NCI-H524 treated with DMSO at 0.1 percent for 48 hours (cell line): ENCODE measurements at places on chromosomes 4 and X.
A peak's percentile ranks its signal among the peaks of the same experiment; 100 is the strongest.

GRCh38 chr4:39970671-39971640 is 6.8 kb downstream of the PDS5A start:
- no peak for DNase-seq

DNA sequence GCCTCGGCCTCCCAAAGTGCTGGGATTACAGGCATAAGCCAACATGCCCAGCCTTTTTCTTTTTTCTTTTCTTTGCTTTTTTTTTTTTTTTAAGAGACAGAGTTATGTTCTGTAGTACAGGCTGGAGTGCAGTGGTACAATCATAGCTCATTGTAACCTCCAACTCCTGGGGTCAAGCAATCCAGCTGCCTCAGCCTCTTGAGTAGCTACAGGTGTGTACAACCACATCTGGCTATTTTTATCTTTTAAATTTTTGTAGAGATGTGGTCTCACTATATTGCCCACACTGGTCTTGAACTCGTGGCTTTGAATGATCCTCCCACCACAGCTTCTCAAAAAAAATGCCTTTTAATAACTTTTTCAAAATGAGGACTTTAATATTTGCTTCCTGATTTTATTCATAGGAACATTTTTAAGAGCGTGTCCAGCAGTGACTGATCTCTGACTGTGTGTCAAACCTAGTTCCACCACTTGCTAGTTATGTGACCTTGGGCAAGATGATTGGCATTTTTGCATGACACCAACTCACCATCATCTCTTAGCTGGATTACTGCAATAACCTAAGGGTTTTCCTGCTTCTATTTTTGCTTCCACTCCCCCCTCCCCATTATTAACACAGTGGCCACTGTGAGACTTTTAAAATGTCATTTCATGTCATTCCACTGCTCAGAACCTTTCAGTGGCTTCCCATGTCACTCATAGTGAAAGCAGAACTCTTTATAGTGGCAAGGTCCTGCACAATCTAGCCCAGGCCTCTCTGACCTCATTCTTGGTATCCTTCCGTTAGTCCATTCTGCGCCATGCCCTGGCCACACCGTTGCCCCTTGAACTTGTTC is 4.5 kb upstream of the TNIP3 start:
- DNase-seq, result no peak

GRCh38 chrX:358651-359143 is 28.0 kb downstream of the PPP2R3B start:
- no peak for DNase-seq

DNA sequence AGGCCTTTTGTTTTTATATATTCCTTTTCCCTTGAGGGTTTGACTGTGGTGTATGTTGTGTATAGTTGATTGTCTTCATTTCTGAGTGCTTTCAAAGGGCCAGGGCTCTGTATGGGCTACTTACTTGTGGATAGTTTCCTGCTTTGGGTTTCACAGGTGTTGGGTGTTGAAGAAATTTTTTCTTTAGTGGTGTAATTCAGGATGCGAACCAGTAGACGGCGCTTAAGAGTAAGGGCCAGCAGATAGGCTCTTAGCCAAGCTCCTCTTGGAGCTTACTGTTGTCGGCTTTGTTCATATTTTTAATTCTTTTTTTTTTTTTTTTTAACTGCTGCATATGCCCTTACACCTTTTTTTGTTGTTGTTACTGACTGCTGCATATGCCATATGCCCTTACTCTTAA is 276.3 kb upstream of the GALNT7 start:
- no peak for DNase-seq

DNA sequence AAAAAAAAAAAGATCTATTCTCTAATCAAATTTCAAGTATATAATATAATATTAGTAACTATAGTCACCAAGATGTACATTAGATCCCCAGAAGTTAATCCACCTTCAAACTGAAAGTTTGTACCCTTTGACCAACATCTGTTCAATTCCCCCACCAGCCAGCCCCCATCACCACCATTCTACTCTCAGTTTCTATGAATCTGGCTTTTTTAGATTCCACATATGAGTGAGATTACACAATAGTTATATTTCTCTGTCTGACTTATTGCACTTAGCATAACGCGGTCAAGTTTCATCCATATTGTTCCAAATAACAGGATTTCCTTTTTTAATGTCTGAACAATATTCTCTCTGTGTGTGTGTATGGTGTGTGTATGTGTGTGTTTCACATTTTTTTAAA is 33.7 kb upstream of the VMA21 start:
- DNase-seq, result no peak

GRCh38 chr4:101865501-101866062 is 75.1 kb downstream of the BANK1 start:
- DNase-seq, result no peak

DNA sequence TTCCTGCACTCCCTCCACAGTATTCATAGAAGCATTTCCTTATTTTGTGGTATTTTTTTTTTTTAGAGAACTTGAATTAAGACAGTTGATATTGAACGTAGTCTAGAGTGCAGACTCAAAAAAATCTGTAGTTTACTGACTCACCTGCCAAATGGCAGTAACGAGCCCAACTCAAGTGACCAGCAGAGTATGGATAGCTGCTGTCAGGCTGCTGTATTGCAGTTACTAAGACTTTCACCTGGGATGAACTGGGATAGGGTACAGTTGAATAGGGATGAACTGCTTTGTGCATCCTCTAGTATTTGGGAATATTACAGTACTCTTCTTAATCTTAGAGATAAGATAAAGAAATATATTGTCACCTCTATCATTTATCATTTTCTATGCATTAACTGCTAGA is 7.0 kb upstream of the SLC7A11 start:
- DNase-seq, result no peak

- DNase-seq, result no peak
Measured at GRCh38 chr4:128658214-128658631, 151.3 kb upstream of the JADE1 start.

DNA sequence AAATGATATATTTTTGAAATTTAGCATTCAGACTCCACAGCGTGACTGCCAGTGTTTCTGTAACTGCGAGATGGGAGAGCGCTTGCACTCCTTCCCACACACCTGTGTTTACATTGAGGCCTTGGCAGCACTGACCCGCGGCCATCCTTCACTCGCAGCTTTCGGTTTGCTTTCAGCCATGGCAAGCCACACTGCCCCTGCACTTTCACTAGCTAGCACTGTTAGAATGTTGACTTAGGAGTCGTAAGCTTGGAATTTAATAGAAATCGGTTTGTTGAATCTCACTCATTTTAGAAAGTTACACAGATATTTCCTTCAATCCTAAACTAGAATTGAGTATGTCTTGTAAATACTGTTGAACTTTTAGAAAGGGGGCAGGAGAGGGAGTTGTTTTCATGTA is 136.2 kb downstream of the CFAP299 start:
- DNase-seq, result no peak

DNA sequence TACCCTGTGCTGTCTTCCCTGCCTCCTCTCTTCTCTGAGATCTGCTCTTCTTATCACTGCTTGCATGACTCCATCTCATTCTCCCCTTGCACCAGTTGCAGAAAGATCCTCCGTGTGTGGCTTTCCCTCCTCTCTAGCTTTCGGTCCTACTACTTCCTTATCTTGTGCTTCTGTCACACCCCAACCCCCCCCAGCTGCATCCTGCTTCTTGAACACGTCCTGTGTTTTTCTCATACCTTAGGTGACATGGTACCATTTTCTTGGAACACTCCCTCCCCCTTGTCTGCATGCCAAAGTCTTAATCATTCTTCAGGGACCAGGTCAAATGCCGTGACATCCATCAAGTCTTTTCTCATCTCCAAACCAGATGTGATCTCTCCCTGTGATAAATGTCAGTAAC is 46.4 kb downstream of the FHL1 start:
- DNase-seq, result no peak

- no peak for DNase-seq
Measured at GRCh38 chr4:90127706-90128345, 632 bp downstream of the CCSER1 start.

DNA sequence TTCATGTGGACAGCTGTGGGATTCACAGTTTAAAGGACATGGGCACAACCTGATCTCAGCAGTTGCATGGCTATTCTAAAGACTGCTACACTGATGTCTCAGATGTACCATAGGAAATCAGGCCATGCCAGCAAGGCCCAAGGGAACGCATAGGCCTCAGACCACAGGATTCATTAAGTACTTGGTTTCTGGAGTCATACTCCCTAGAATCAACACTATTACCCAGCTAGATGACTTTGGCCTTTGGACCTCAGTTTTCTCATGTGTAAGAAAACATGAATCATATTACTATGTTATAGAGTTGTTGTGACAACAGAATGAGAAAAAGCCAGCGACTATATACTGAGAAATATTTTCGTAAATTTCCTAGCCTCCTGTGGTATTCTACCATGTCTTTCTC is 67.9 kb downstream of the NHS start:
- no peak for DNase-seq

- no peak for DNase-seq
Measured at GRCh38 chrX:75596178-75596577, 73.3 kb upstream of the ZDHHC15 start.

- no peak for DNase-seq
Measured at GRCh38 chr4:103934178-103934789, 214.5 kb upstream of the TACR3 start.

- no peak for DNase-seq
Measured at GRCh38 chr4:155487210-155487609, 110.4 kb upstream of the MAP9 start.

DNA sequence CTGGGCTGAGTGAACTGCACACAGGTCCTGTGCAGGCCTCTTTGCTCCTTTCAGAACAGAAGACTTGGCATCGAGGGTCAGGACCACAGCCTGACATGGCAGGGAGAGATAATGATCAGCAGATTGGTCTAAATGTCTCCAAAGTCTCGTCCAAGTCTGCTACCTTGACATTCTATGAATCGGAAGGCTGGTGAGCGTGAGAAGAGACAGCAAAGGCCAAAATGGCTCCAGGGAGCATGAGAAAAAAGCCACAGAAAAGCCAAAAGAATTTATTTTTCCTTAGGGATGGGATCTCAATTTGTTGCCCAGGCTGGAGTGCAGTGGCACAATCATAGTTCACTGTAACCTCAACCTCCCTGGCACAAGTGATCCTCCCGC is 32.3 kb upstream of the IQSEC2 start:
- no peak for DNase-seq

DNA sequence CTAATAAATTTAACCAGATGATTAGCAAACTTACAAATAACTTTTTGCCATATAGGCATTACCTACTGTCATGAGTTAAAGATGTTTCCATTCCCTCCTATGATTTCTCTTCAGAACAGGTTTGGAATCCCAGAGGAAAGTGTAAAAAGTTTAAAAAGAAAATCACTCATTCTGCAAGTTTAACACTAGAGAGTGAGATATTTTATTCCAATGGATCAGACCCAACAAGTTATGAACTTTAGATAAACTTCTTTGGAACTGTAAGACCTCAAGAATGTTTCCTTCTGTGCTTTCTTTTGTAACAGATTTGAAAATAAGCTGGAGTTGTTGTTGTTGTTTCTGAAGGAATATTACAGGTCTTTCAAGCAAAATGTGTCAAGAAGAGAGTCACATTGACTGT is 51.6 kb downstream of the PPP3CA start:
- DNase-seq, result no peak

- DNase-seq, result no peak
Measured at GRCh38 chr4:105197777-105198176, 51.1 kb downstream of the TET2 start.

DNA sequence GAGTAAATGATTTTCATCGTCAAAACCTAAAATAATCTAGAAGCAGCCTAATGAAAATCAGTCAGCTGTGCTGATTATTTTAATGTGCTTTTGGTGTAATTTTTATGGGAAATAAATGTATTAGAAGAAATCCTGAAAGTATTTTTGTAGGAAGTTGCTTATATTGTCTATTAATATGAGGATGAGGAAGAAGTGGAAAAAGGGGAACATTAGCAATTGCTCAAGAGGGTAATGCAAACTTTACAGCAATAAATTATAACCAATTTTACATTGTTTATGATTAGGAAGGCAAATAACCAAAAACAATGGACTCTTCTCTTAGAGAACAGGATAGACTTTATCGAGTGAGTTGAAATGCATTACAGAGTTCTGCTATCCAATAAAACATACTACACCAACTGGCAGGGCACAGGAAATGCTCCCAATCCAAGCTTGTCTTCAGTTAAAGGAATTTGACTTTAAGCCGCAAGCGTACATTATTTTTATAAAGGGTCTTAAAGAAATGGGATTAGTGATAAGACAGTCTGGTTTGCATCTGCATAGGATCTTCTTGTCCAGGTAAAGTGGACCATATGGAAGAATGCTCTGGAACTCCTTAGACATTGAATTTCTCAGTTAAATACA is 374.8 kb downstream of the PDGFC start:
- peak; percentile 26 for DNase-seq

- no peak for DNase-seq
Measured at GRCh38 chr4:4864443-4864939, 5.0 kb downstream of the MSX1 start.

DNA sequence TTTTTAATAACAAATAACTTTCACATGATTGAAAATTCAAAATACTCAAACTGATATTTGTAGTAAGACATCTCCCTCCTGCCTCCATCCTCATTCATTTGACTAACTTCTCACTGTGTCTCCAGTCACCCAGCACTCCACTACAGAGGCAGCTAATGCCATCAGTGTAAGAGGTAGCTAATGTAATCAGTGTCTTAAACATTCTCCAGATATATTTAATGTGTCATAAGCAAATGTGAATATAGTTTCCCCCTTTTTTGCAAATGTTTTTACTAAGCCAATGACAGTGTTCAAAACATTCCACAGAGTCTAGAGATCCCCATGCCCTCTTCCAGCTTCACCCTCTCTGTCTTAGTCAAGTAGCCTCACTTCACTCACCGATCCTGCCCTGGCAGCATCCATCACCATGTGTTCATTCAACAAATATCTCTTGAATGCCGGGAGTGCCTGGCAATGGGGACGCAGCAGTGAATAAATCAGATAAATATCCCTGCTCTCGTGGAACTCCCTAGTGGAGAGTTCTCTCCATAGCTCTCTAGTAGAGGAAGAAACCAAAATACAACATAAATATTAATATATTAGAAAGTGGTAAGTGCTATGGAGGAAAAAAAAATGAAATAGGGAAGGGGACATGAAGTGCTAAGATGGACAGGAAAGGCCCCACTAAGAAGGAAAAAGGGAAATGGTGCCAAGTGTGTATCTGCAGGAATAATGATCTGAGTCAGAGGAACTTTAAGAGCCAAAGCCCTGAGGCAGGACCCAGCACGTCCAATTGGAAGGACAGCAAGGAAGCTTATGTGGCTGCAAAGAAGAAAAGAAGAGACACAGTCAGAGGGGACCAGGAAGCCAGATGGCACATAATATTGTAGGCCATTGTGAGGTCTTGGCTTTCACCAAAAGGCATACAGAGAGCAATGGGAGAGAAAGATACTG is 18.7 kb downstream of the SCFD2 start:
- DNase-seq, result no peak

GRCh38 chrX:68746988-68747387 is 81.8 kb upstream of the EFNB1 start:
- DNase-seq, result no peak
